NCI-H1436 (cell line): ENCODE measurements at places on chromosomes 11 and 22.

DNA sequence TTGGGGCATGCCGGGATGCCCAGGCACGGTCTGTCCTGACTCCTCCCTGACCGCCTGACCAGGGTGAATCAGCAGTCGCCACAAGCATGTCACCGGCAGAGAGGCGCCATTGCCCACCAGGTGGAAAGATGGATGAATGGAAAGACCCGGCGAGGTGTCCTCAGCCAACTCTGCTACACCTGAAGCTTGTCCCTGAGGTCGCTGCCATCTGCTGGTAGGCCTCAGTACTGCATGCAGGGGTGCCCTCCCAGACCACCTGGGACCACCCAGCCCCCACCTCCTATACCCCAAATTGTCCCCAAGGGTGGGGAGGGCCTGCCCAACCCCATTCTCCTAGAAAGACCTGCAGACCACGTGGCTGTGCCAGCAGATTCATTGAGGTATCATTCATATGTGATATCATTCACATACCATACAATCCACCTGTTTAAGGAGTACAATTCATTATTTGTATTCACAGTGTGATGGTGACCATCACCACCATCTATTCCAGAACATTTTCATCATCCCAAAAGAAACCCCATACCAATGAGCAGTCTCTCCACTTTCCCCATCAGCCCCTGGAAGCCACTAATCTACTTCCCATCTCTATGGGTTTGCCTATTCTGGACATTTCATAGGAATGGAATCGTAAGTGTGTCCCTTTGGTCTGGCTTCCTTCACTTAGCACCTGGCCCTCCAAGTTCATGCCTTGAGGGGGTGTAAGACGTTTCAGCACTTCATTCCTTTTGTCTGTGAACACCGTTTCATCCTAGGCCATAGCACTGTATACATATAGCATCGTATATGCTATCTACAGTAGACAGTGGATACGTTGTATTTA is 17.5 kb downstream of the FGF3 start:
- no peak for DNase-seq

- no peak for DNase-seq
Measured at GRCh38 chr11:111559800-111560464, 19.4 kb downstream of the LAYN start.

GRCh38 chr11:96986516-96986915 is 596.7 kb downstream of the JRKL start:
- no peak for DNase-seq

GRCh38 chr11:131036514-131036913 is 120.2 kb upstream of the SNX19 start:
- peak; percentile 21 for DNase-seq
